ENCODE measurements at places on chromosomes 3 and 15. TPM values are rescaled to one million over a fixed set of nuclear protein-coding genes. Genes with fewer than 3 reads are reported as not detected.

DNA sequence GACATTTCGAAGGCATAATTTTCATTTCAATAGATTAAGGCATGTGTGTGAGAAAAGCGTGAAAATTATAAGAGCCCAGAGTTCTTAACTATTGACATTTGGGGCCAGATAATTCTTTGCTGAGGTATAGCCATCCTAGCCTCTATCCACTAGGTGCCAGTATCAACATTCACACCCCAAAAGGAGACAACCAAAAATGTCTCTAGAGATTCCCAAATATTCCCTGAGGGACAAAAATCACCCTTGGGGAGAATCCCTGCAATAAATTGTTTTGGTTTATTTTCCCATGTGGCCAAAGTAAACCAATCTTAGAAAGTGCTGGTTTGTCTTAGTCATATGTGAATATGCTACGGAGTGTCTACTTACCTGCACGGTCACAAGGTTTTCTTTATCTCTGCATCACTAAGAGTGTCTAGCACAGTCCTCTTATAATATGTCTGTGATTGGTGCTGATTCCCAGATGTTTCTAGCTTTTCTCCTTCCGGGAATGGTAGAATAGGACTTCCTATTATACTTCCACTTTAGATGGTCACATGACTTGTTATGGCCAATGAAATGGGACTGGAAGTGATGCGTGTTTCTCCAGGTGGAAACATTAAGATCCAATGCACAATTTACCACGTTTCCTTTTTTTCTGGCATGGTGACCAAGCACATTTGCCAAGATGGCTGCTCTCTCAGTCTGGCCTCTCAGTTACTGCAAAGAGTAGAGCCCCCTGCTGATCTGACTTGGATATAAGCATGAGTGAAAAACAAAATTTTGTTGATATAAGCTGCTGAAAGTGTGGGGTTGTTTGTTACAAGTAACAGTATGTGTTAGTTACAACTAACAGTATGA, 8.0 kb upstream of the KBTBD8 start:
- peak; percentile 6 for DNase-seq

GRCh38 chr3:7959094-7959493, 542.5 kb upstream of the LMCD1 start:
- no peak for DNase-seq

TMEM40 gene
- not detected for total RNA-seq

- DNase-seq = peak; percentile 10
These were observed 5.6 kb downstream of the TP53BP1 start for GRCh38 chr15:43487271-43487895.

CD80 gene
- total RNA-seq = not detected

C3orf20 gene
- not detected for total RNA-seq

TASOR gene
- total RNA-seq = 36.8 TPM

LSMEM2 gene
- total RNA-seq = not detected

DNA sequence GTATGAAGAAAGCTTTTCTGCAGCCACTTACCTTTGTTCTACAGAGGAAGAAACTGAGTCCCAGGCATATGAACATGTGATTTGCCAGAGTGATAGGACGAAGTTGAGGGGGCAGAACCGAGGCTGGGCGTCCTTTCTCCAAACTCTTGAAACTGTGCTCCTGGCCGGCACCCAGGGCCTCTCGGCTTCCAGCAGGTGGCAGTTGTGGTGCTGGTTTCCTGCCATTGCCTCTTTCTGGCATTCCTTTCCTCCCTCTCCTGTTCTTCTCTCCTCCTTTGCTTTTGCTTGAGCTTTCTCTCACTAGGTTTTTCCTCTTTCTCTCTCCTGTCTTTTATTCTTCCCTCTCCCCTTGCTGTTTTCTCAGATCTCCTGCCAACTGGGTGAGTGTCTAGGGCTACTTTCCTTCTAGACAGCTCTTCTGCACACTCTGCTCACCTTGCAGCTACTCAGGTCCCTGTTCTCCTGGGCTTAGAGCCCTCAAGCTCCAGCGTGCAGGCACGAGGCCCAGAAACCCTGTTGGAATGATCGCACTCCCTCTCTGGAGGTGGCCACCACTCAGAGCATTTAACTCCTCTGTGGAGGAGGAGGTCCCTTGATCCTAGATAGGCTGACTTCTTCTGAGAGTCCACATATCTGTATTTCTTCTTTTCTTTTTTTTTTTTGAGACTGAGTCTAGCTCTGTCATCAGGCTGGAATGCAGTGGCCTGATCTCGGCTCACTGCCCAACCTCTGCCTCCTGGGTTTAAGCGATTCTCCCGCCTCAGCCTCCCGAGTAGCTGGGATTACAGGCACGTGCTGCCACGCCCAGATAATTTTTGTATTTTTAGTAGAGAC, 26.2 kb downstream of the TRAK1 start:
- peak; percentile 83 for DNase-seq

GRCh38 chr3:50525987-50526386, 22.6 kb upstream of the CACNA2D2 start:
- DNase-seq = peak; percentile 66

GRCh38 chr3:154759966-154760365, 320.2 kb upstream of the MME start:
- DNase-seq = no peak

SNTN gene
- total RNA-seq = not detected

GRCh38 chr15:100107151-100107550, 234.6 kb downstream of the ADAMTS17 start:
- no peak for DNase-seq

COX17 gene
- total RNA-seq = 8.6 TPM

DNA sequence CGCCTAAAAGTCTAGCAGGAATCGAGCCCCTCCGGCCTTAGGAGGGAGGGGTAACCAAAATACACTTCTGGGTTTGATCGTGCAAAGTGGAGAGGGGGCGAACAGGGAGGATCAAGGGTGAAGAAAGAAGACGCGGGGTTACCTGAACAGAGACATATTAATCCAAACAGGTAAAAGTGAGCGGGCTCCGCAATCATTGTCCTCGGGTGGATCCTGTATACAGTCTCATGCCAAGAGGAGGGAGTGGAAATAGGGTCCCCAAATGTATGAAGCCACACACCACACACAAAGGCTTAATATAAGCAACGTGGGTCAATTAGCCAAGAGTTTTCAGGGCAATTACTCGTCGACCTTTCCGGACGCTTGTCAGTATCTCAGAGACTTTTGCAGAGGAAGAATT, 749.5 kb downstream of the ROBO1 start:
- DNase-seq = peak; percentile 32

GRCh38 chr3:48502728-48503168, 1.2 kb downstream of the SHISA5 start:
- no peak for DNase-seq

- no peak for DNase-seq
These were observed 319.3 kb upstream of the SATB1 start for GRCh38 chr3:18744472-18744871.

ROPN1B gene
- not detected for total RNA-seq

- DNase-seq = no peak
These were observed 6.7 kb upstream of the NCEH1 start for GRCh38 chr3:172717493-172718088.

GRCh38 chr3:100245136-100245535, 15.7 kb upstream of the TBC1D23 start:
- no peak for DNase-seq

STAC gene
- total RNA-seq = 8.7 TPM

GRK7 gene
- total RNA-seq = not detected

GRCh38 chr3:56890448-56891091, 88.8 kb upstream of the ARHGEF3 start:
- no peak for DNase-seq

SELENOS gene
- total RNA-seq = 96.6 TPM

GRAMD2A gene
- total RNA-seq = 0.47 TPM

DNA sequence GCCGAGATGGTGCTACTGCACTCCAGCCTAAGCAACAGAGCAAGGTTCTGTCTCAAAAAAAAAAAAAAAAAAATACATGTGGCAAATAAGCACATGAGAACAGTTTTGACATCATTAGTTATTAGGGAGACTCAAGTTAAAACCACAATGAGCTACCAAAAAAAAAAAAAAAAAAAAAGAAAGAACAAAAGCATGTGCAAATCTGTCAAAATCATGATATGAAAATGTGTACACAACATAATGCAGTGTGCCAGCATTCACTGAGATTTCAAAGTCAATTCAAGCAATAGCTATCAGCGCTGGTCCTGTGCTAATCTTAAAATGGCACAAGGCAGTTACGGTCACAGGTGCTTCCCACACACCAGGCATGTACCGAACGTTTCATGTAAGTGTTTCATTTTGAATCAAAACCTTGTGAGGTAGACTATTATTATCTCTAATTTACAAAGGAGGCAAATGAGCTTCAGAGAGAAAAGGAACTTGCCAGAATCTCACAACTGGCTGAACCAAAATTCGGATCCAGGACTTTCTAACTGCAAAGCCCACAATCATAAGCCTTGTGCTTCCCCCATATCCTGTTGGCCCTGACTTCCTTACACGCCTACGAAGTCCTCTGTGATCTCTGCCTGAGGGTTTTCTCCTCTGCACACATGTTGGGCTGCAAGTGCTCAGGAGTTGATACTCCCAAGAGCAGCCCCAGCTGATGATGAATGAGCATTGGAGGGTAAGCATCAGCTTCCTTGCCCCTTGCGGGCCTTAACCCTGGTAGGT, 200.1 kb upstream of the PROK2 start:
- DNase-seq = no peak

DNA sequence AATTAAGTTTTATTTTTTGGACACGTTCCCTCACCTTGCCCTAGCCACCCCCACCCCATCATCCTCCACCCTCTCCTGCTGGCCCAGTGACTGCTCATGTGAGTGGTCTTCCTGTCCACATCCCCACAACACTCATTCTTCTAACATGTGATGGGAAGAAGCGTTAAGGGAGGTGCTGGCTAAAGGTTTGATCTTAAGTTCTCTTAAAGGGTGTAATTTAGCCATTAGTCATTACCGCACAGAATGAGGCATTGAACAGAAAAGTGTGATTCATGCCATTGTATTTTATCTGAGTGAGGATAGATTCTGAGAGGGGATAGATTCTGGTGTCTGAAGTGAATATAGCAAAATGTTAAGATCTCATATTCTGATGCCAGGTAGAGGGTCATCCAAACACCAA, 272.9 kb upstream of the TPM1 start:
- DNase-seq = no peak

DNA sequence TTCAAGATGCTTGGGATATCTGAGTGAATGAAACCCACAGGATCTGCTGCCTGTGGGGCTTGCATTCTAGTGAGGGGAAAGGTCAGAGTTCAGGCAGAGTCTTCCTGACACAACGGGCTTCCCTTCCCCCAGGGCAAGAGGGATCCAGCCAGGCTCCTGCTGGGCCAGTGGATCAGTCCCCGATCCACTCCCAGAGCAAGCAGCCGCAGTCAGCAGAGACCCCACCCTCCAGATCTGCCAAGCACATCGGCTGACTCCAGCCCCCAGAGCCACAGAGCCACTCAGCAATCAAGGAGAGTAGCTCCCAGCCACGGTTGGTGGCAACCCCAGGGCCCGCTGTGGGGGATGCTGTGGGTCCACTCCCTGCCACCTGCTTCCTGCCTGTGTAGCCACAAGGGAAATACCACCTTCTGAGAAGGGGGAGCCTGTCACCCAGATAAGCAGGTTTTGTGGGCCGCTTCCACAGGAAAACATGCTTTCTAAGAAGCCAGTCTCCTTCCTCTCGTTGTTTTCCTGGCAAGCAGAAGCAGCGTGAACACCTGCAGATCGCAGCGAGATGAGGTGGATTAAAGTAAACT, 44.9 kb downstream of the CPN2 start:
- DNase-seq = no peak

DNA sequence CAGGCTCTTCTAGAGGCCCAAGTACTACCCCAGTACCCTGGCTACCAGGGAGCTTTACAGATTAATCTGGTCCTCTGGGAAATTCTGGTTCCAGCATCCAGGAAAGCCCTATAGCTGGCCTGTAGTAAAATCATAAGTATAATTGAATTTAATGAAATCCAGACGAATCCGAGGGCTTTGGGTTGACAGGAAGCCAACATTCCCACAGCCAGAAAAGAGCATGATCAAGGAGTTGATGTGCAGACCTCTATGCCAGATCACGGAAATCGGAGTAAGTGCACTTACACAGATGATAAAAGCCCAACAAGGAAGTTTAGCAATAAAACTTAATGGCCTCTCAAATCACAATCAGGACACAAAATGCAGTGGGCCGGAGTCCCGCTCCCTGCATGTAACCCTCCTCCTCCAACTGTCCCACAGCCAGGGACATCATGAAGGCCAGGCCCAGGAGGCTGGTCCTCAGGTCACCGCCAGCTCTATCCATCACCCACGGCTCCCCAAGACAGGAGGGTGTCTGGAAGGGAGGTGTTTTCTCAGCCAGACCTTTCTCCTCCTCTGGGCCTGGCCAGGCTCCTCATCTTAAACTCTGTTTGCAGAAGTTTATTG, 62.8 kb upstream of the SEC22A start:
- no peak for DNase-seq

DNA sequence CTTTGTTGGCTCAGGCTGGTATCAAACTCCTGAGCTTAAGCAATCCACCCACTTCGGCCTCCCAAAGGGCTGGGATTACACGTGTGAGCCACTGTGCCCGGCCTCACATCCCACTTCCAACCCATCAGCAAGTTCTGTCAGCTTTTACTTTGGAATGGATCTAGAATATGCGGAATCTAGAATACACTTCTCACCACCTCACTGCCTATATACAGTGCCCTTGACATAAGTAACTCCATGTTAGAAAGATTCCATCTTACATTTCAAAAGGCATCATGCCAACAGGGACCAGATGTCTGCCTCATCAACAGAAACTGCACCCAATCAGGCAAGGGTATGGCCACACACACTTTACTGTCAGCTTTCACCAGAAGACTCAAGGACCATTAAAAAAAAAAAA, 9.9 kb upstream of the RBSN start:
- DNase-seq = no peak

ZIC4 gene
- total RNA-seq = not detected

- no peak for DNase-seq
These were observed 128.2 kb downstream of the LRRK1 start for GRCh38 chr15:101047301-101047781.

CHAC1 gene
- 12.7 TPM for total RNA-seq

GRCh38 chr3:45730409-45731154, 41.4 kb downstream of the SACM1L start:
- no peak for DNase-seq

GRCh38 chr3:134356411-134357040, 17.7 kb downstream of the AMOTL2 start:
- DNase-seq = no peak

- no peak for DNase-seq
These were observed 27.1 kb upstream of the MGLL start for GRCh38 chr3:127849368-127849767.

RBP2 gene
- not detected for total RNA-seq

- no peak for DNase-seq
These were observed 58.7 kb downstream of the MORC1 start for GRCh38 chr3:109059264-109059663.

NR2E3 gene
- total RNA-seq = not detected

- no peak for DNase-seq
These were observed 8.8 kb downstream of the BSN start for GRCh38 chr3:49563040-49563578.

LSAMP gene
- not detected for total RNA-seq

GRCh38 chr3:196341137-196341536, 2.9 kb upstream of the TM4SF19 start:
- peak; percentile 36 for DNase-seq

Measured in Caki2 (cell line).